ENCODE measurements at places on chromosomes 16 and 17.

DNA sequence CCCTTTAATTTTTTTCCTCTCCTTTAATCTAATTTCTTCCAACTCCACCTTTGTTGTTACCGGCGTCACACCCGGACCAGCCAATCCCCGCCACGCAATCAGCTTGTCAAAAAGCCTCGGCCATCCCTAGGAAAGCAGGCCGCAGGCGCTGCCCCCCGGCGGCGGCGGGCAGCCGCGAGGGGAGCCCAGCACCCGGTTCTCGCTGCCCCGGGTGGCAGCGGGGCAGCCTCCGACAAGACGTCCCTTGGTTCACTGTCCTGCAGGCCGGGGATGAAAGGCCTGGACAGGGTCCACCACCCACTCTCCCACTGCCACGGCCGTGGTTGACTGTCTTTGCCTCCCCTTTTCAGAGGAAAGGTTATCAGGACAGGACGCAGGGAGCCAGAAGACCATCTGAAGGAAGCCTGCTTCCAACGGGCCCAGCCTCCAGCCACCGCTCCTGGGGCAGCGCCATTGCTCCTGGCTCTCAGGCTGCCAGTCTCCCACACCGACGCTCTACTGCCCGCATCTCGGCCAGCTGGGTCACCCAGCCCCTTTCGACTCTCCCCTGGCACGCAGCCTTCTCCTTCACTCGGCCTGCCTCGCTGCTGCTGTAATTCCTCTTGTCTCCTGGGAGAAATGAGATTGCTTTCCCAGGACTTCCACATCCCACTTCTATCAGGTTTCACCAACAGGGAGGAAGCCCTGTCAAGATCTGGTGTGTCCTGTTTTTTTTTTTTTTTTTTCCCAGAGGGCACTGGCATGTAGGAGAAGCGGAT, 2.8 kb upstream of the UBTF start:
- DNase-seq: peak; percentile 94

DNA sequence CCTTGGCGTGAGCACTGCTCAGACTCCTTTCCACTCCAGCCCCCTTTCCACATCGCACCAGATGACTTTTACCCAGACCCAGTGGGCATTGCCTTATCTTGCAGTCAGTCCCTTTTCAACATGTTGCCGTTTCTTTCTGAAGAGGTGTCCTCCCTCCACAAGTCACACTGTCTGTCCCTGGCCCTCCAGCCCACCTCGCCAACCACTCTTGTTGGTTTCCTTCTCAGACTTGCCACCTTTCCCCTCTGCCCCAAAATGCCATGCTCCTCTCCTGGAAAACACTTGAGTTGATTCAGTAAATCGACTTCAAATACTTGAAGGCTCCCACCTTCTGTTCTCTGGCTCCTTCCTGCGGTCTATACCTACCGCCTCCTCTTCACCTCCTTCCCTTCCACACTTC, 7.5 kb upstream of the ADAM11 start:
- no peak for DNase-seq

DNA sequence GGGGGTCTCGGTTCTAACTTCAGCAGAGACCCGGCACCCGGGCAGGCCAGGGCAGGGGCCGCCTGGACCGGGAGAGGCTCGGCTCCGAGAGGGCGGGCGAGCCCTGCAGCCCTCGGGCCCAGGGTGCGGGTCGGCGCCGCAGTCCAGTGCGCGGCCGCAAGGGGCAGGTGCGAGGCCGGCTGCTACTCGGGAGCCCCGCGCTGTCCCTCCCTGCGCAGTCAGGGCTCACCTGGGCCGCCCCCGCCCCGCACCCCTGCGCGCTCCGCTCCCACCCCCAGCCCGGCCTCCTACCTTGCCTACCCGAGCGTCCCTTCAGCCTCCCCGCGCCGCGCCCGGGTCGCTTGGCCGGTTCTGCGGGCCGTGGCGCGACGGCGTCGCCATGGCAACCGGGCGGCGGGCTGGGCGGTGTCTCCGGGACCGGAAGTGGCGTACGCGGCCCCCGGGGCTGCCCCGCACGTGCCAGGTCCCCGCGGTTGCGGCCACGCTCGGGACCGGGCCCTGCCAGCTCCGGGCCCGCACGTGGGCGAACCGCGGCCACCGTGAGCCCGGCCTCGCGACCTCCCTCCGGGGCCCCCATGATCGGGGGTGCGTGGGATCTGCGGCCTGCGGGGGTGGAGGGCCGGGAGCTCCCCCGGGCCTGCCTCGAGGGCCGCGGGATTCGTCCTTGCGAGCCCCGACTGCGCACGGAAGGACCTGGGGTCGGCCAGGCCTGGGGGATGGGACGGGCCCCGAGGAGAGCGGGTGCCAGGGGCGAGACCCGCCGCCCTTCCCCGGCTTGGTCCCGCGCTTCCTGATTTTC, at the start of gene CYB561:
Gene CYB561, minus strand, starts transcription at position 353 of the 799 bp plus-strand sequence. CDS start 8,759 bp downstream, outside the sequence.
- peak; percentile 97 for DNase-seq

DNA sequence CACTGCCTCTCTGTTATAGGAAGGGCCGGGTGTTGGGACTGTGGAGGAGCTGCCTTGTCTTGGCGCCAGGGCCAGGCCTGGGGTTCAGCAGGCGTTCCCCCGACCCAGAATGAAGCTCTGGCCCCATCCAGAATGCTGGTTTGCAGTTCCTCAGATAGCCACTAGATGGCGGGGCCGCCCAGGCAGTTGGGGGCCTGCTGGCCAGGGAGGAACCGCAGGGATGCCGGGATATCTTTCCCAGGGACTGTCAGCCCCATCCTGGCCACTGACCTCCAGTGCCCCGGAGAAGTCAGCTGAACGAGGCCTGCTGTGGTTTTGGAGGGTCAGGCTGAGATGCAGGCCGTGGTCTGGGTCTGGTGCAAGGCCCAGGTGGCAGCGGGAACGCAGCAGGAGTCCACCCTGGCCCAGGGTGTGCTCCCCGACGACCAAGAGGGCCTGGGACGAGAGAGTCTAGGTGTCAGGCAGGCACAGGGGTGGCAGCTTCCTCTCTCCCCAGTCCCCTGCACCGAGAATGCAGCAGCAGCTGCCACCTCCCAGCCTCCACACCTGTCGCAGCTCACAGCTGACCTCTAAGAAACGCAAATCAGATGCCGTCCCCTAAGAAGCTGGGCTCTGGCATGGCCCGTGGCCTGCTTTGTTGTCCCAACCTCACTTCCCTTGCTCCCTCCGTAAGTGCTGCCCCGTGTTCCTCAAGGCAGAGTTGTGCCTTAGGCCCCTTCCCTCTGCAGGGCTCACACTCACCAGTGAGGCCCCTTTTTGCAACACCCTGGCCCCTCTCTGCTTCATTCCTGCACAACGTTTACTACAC, 51.2 kb downstream of the RMI2 start:
- peak; percentile 90 for DNase-seq

GRCh38 chr16:57091975-57092785, at the start of gene CPNE2:
Gene CPNE2 (plus strand): TSS chr16:57092583. CDS start chr16:57110743, 18,160 bp downstream.
- peak; percentile 84 for DNase-seq

DNA sequence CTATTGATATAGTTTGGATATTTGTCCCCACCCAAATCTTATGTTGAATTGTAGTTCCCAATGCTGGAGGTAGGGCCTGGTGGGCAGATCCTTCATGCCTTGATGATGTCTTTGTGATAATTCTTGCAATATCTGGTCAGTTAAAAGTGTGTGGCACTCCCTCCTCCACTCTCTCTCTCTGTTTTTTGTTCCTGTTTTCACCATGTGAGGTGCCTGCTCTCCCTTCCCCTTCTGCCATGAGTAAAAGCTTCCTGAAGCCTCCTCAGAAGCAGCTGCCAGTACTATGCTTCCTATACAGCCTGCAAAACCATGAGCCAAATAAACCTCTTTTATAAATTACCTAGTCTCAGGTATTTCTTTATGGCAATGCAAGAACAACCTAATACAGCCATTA, 47.3 kb downstream of the TOM1L2 start:
- no peak for DNase-seq

GRCh38 chr16:8923199-8923598, 40.5 kb downstream of the USP7 start:
- DNase-seq: no peak

DNA sequence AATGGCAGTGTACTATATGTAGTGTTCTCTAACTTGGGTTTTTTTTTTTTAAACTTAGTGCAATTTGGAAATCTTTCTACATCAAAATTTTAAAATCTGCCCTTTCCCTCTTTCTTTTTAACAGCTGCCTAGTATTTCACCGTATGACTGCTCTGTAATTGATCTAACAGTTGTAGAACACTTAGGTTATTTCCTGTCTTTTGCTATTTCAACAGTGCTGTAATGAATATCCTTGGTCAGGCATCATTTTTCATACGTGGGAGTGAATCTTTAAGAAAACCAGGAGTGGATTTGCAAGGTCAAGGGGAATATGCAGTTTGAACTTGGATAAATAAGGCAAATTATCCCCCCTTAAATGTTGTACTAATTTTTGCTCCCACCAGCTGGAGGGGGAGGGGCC, 3.8 kb downstream of the NLRC5 start:
- no peak for DNase-seq

DNA sequence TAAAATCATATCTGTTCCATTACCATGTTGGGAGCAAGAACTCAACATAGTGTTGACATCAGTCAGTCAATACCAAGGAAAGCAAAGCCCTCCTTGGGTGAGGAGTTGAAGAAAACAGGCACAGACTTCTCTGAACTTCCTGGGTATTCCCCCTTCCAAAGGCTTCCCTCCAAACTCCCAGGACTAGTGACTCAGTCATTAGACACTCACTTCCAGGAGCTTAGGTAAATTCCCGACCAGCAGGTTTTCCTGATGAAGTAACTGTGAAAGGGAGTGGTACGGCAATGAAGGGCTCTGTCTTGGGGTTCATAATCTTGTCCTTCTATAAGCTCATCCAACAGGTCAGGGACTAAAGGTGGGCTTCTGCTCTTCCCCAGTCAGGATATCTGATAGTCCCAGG, 293.8 kb upstream of the AXIN2 start:
- DNase-seq: no peak

- DNase-seq: no peak
Measured at GRCh38 chr16:88387180-88387765, 4.5 kb downstream of the ZNF469 start.

All from D341Med (cell line).